ENCODE measurements at places on chromosomes 6 and 20.

- no peak for DNase-seq
Observed at GRCh38 chr6:135222623-135223022, 41.5 kb downstream of the MYB start.

GRCh38 chr6:137210903-137211302, 8.3 kb downstream of the IFNGR1 start:
- no peak for DNase-seq

DNA sequence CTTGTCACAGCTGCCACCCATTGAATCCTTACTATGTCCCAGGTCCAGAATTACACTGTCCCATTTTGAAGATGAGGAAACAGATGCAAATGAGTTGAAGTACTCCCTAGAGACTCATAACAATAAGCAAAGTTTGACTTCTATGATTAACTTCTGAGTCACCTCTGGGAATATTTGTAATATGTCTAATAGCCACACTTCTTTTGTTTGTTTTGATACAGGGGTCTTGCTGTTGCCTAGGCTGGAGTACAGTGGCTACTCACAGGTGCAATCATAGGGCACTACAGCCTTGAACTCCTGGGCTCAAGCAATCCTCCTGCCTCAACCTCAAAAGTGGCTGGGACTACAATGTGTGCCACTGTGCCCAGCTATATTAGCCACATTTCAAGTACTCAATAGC, 11.4 kb upstream of the SOX12 start:
- no peak for DNase-seq

DNA sequence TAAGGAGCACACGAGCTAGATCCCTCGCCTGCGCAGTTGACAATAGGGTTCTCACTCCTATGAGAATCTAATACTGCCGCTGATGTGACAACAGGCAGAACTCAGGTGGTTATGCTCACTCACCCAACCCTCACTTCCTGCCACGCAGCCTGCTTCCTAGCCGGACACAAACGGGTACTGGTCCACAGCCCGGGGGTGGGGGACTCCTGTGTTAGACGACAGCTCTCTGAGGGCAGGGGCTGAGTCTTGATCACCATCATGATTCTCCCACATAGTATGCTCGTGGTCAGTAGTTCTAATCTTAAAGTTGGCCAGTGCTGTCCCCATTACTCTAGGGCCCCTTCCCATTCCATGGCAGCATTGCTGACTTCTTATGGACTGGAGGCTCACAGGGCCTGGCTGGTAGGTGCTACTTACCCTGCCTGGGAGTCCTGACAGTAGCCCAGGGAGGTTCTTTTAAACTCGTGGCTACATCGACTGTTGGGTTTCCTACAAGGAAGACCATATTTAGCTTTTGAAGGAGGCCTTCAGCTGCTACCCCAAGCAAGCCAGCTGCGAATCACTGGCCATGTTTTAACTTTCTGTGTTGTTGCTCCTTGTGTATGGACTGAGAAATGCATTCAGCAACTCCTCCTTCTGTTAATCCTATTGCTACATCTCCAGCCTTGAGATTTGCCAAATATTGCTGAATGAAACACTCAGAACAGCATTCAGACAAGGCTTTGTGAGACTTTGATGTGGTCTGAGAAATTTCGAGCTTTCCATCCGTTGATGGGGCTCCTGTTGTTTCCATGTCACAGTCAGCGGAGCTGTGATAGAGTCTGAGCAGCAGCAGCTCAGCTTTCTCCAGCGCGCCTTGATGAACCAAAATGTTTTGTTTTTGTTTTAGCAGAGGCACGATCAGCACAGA, 300.3 kb downstream of the NRN1 start:
- no peak for DNase-seq

DNA sequence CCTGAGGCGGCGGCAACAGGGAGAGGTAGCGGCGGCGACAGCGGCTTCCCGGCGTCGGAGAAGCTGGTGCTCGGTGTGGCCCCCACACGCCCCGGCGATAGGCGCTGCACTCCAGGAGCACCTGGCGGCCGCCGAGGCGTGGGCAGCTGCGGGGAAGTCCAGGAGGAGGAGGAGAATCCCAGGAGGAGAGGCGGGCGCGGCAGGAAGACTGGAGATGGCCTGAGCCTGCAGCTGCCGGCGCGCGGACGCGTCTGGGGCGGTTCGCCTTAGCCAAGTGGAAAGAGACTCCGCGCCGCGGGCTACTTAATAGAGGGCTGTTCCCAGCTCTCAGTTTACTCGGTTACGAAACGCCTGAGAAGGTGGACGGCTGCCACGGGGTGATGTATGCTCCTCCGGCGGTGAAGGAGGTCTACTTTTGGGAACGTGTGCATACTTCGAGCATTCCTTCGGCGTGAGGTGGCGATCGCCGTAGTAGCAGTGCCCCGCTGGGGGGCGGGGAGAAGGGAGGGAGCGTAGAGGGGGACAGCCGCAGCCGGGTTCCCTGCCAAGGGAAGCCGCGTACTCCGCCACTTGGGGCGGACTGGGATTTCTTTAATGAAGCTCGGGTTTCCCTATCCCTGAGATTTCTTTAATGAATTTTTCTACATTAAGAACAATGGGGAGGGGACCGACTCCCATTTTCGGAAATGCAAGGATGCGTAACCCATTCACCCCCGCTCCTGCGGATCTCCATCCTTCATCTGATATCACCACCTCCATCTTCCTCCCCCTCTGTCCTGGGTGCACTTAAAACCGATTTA, at the start of gene COL12A1:
TSS of gene COL12A1 (minus strand) at position 278 of the 800 bp plus-strand sequence. CDS start 3,261 bp downstream, outside the sequence.
- DNase-seq, result peak; percentile 93

DNA sequence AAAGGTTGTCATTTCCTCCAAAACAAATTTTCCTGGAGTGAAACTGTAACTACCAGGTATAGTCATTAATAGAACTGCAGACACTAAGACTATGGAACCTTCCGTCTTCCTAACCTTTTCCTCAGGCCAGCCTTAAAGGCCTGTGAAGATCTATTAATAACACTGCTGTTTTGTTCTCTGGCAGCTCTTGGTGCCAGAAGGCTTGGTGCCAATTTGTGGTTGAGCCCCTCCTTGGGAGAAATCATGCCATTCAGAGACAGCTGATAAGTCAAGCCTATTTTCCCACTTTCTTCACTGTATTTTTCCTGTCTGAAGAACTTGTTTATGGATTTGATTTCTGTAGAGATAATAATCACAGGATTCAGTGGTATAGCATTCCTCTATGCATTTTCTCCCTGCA, 64.8 kb downstream of the HCRTR2 start:
- DNase-seq, result no peak

GRCh38 chr6:68701159-68701558, 66.1 kb downstream of the ADGRB3 start:
- no peak for DNase-seq

DNA sequence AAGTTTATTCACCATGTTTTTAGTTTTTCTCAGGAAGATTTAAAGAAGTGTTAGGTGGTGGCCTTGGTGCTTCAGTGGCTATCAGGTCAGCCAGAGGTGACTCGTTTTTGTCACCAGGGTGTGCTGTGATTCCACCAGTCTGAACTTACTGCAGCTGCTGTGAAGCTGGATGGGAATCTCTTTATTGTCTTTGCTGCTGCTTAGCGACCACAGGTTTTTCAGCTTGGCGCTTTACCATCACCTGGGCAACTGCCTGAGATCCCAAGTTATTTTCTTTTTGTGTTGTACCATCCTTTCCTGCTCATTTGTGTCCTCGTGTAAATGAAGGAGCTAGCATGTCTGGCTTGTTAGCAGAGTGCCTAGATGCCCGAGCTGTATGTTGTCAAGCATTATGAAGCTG, 146.9 kb downstream of the MACROD2 start:
- peak; percentile 3 for DNase-seq

- no peak for DNase-seq
Observed at GRCh38 chr6:16278048-16278724, 39.8 kb downstream of the GMPR start.

DNA sequence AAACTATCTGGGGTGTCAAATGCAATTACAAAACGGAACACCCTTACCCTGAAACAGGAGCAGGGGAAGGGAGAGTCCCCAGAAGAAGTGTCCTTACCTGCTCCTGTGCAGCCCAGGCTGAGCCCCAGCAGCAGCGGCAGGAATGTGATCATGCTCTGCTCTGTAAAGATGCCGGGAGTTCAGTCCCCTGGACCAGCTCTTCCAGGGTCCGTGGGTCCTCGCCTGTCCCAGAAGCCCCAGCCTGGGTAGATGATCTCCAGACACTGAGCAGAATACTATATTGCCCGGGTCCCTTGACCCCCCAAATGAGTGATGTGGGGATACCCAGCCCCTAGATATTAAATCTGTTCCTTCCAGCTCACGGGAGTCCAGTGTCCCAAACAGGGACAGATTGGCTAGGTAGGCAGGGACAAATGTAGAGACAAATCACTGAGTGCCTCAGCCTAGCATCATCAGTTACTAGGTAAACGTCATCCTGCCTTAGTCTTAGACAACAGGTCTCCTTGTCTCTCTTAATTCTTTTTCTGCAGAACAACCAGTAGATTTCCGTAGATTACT, at the start of gene HLA-DMB:
TSS of gene HLA-DMB (minus strand) at position 373 of the 558 bp plus-strand sequence. CDS start at position 152, 221 bp downstream.
- DNase-seq, result peak; percentile 40
